ENCODE measurements at places on chromosomes 7 and 10.

DNA sequence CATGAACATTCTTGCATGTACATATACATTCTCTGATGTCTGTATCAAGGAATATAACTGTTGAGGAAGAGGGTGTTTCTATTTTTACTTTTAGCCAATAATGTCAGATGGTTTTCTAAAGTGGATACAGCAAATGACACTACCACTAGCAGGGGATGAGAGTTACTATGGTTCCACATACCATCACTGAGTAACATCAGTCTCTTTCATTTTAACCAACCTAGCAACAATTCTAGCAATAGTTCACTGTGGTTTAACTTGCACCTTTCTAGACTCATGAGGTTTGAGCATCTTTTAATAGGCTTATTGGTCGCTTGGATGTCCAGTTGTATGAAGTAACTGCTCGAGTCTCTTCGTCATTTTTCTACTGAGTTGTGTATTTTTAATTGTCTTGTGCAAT lies 68.5 kb upstream of the ZNF746 start:
- no peak for DNase-seq

DNA sequence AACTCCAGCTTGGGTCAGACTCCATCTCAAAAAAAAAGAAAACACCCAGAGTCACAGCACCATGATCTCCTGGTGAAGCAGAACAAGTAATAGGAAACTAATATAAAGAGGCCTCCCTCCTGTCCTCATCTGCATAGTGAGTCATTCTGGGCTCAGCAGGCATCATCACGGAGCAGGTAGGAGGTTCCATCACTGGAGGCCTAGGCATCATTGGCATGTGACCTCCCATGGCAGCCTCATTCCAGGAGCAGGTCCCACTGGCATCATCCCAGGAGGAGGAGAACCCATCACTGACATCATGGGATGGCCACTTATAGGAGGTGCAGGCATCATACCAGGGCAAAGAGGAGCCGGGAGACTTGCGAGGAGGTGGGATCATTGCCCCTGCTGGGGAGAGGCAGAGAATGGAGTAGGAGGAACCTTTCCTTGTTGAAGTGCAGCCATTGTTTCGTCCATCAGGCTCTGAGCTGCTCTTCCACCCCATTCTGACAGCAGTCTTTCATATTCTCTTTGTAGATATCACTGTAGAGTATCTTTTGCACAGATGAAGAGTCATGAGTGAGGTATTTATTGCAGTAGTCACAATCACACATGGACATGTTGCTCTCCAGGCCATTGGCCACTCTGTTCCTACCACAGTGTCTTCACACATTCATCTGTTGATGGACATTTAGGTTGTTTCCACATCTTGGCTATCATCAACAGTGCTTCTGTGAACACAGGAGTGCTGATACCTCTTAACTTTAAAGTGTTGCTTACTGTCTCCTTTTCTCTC lies 73.8 kb downstream of the OSBPL3 start:
- no peak for DNase-seq

- no peak for DNase-seq
Observed at GRCh38 chr7:100475549-100475948, 3.5 kb downstream of the TSC22D4 start.

GRCh38 chr10:74880041-74880440 lies 53.6 kb downstream of the KAT6B start:
- DNase-seq, result no peak

DNA sequence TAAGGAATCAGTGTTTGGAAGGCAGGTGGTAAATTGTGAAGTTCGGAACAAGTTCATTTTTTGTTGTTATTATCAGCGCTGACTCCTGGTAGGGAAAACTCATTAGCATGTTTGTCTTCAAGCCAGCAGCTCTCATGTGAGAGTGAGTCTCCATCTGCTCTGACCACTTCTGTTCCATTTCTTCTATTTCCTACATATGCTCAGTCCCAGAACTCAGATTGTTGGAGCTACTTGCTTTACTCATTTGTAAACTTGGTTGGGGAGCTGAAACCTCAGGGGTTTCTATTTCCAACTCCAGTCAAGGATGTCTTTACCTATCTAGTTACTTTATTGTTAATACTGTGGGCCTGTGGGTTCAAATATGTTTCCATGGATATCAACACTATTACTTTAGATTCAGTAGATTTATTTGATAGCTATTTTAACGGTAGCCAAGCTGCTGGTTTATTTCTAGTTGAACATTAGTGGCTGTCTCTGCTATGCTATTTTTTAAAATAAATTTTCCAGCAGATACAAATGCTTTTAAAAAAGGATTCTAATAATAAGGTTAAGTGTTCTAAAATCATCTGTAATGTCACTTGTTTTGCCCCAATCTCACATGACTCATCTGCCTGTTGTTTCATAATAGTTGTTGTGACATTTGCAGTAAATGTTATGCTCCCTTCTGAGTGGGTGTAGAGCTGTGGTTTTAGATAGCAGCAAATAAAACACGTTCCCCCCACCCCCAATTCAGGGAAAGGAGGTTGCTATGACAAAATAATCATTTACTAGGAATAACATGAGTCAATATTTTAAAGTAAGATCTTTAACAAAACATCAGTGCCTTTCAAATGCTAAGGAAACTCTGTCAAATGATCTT lies 143.3 kb downstream of the HDAC9 start:
- no peak for DNase-seq

GRCh38 chr10:73471226-73471625 lies 24.6 kb downstream of the PPP3CB start:
- no peak for DNase-seq

DNA sequence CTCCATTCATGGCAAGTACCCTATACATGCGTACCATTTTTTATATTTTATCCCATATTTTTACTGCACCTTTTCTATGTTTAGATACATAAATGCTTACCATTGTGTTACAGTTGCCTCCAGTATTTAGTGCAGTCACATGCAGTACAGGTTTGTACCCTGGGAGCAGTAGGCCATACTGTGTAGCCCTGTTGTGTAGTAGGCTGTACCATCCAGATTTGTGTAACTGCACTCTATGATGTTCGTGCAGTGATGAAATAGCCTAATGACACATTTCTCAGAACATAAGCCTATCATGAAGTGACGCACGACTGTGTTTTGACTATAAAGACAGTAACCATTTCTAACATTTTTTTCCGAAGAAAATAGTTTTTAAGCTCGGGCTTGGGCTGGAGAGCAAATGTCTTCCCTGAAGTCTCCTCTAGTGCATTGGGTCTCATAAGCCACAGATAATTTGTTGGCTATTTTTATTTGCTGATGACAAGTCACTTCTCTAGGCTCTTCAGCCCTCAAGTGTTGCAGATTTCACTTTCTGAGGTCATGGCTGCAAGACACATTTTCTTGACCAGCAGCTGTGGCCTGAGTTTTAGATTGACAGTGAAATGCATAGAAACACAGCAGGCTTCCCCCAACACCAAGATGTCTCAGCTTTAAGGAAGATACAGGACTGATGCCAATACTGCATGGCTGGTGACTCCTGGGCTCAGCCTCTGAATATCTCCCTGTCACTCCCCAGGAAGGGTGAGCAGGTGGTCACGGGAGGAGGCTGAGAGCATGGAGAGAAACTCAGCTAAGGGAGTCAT lies 26.9 kb downstream of the EPDR1 start:
- DNase-seq, result no peak

DNA sequence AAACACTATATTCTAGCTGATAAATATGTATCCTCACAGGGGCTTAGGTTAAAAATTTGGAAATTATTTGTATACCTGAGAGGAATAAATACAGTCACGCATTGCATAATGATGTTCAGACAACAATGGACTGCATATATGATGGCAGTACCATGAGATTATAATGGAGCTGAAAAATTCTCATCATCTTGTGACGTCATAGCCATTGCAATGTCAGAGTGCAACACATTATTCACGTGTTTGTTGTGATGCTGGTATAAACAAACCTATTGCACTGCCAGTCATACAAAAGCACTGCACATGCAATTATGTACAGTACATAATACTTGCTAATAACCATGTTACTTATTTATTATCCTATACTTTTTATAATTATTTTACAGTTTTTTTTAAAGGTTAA lies 31.4 kb downstream of the STEAP1B start:
- DNase-seq, result no peak

DNA sequence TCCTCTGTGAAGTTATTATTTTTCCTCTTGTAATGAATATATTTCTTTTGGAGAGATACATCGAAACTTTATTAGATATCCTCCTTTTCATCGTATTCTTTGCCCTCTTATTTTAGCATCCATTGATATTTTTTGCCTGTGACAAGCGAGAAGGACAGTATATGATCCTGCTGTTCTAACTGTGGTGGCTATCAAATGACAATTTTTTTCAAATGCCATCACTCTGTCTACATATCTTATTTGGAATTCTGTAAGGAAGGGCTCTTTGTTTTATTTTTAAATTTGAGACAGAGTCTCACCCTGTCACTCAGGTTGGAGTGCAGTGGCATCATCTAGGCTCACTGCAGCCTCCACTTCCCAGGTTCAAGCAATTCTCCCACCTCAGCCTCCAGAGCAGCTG lies 128.5 kb downstream of the LYZL1 start:
- no peak for DNase-seq

GRCh38 chr10:112713411-112713810 lies 236.6 kb upstream of the TCF7L2 start:
- no peak for DNase-seq

DNA sequence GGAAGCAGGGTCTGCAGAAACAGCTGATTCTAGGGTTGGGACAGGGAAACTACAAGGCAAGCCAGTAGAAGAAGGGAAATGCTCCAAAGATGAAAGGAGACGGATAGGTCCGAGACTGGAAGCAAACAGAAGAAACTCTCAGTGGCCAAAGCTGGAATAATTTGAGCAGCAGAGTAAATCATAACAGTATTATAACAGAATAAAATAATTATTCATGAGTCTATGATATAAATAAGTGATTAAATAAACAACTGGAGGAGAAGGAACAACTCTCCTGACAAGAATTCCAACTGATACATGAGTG lies 27.6 kb downstream of the EZH2 start:
- no peak for DNase-seq

DNA sequence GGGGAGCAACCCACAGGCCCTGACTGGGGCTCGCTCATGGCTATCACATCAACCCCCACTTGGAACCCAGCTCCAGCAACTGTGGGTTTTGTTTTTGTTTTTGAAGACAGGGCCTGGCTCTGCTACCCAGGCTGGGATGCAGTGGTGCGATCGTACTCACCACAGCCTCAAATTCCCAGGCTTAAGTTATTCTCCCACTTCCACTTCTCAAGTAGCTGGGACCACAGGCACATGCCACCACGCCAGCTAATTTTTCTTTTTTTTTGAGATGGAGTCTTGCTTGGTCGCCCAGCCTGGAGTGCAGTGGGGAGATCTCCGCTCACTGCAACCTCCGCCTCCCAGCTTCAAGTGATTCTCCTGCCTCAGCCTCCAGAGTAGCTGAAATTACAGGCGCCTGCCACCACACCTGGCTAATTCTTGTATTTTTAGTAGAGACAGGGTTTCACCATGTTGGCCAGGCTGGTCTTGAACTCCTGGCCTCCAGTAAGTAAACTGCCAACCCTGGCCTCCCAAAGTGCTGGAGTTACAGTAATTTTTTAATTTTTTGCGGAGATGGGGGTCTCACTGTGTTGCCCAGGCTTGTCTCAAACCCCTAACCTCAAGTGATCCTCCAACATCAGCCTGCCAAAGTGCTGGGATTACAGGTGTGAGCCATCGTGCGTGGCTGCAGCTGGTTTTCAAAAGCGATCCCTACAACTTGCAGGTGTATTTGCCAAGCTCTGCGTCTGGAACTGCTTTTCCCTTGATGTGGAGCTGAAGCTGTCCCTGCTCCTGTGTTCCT lies 228.7 kb downstream of the SKIDA1 start:
- DNase-seq, result no peak

DNA sequence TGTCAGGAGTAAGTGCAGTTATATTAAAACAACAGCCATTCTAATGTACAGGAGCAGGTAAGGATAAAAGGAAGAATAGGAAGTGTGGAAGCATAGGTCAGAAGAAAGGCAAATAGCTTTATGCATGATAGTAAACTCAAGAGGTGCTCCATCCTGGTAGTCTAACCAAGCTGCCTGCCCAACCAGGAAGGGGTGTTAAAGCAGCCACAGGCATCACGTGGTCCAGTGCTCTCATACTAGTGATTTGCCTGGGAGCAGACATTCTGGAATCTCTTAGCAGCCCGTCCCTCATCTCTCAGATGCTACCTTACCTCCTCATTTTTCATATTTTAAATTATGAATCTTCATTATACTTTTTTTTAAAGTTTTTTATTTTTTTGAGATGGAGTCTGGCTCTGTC lies 18.5 kb downstream of the ABRAXAS2 start:
- DNase-seq, result no peak

DNA sequence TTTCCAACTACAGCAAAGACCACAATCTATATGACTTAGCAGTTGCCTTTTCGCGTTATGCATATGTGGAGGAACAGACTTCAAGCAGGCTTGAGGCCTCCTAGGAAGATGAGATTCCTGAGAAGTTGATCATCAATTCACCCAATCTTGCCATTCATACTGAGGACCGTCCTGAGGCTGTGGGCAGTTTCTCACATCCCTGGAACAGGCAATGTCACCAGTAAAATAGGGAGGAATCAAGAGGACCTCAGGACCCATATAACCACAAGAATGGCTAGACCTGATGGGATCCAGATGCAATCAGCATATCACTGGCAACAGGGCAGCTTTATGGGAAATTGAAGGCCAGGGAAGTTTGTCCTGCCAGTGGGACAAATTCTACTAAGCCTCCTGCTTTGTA lies 17.3 kb downstream of the KDM7A start:
- DNase-seq, result no peak

- no peak for DNase-seq
Observed at GRCh38 chr7:16916105-16916639, 34.4 kb upstream of the AGR3 start.

All from midbrain (tissue), 1 donor.